ENCODE measurements at places on chromosomes 3 and 15. TPM values are rescaled to one million over a fixed set of nuclear protein-coding genes. Genes with fewer than 3 reads are reported as not detected.

Gene SERPINI1
- 4.1 TPM for total RNA-seq

Gene LSAMP
- total RNA-seq: not detected

DNA sequence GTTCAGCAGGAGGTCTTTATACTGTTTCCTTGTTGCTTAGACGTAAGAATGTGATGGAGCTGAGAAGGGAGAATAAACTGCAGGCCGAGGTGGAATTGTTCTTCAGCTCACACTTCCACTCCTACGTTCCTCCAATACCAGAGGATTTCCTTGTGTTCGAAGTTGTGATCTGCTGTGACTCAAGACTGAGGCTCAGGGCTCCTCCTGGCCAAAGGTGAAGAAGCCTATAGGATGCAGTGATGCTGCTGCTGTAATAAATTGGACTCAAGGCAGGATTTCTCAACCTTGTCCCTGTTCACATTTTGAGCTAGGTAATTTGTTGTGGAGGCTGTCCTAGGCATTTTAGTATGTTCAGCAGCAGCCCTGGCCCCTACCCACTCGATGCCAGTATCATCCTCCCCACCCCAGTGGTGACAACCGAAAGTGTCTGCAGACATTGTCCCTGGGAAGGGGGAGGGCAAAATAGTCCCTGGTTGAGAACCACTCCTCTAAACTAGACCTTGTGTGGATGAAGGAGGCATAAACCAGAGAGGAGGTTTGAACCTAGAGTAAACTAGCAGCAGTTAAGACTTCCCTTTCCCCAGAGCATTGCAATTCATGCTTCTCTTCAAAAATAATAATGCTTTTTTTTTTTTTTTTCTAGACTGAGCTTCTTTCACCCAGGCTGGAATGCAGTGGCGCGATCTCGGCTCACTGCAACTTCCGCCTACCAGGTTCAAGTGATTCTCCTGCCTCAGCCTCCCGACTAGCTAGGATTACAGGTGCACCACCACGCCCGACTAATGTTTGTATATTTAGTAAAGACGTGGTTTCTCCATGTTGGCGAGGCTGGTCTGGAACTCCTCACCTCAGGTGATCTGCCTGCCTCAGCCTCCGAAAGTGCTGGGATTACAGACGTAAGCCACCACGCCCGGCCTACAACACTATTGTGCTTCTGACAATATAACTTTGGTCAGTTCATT lies 11.1 kb downstream of the RAP2B start:
- no peak for DNase-seq

GRCh38 chr3:139236336-139236735 lies 107.5 kb upstream of the MRPS22 start:
- no peak for DNase-seq

DNA sequence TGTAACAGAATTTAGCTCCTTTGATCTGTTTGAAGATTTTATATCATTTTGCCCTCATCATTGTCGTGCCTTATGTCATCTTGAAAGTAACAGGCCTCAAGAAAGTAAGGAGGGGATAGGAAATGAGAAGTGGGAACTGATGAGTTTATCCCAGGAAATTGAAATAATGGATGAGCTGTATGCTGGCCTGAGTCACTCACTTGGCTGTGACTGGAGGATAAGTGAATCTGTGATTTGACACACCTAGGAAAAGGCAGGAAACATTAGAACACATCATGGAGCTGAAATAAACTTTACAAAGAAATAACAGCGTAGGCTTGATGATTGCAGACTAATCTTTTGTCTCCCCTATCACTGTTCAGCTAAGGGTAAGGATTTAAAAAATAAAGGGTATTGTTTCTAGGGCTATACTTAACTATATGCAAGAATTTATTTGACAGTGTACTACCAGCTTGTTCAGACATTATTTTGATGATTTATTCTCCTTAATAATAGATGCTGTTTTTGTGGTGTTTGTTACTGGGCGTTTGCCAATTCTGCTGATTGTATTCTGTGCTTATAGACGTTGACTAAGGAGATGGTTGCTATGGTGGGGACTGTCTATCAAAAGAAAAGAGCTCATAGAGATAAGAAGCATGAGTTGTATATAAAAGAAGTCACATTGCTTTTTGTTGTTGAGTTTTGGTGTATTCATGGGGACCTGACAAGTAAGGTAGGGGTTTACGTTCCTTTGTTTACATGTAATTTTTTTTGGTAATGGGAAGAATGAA lies 105.6 kb upstream of the ROPN1 start:
- no peak for DNase-seq

Gene LRRC34
- 0.65 TPM for total RNA-seq

GRCh38 chr3:37980462-37981347 lies 9.9 kb upstream of the VILL start:
- DNase-seq: no peak

Gene ACKR4
- total RNA-seq: 0.16 TPM

Gene MSL2
- 109 TPM for total RNA-seq

Gene GLDN
- total RNA-seq: not detected

- peak; percentile 10 for DNase-seq
Measured at GRCh38 chr15:60800299-60801072, 321.5 kb upstream of the ICE2 start.

GRCh38 chr15:94414916-94415315 lies 183.6 kb downstream of the MCTP2 start:
- no peak for DNase-seq

DNA sequence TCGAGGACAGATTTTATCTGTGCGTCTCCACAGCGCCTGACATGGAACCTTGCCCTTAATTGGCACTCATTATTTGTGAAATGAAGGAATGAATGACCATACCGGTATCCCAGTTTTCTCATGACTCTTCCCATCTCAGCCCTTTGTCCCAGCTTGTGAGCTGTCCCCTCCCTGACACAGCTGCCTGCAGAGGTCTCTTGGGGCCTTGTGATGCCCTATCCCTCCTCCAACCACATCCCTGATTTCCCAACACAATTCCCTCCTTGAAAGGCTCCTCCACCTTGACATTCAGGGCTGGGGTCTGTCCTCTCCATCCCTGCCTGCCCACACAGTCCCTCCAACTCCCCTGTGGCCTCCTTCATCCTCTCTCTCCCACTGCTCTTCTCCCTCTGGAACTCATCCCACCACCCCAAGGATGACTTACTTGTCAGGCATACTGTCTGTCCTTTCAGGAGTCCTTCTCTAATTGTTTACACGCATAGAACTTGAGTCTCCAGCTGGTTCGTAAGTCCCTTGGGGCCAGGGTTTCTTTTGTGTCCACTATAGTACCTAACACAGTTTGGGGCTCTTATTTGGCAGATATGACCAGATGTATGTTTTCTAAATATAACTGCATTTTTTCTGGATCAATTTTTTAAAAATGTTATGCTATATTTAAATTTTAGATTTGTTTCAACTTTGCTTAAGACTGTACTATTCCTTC lies 35.6 kb upstream of the FILIP1L start:
- no peak for DNase-seq

Gene PRKAR2A
- total RNA-seq: 33.3 TPM

DNA sequence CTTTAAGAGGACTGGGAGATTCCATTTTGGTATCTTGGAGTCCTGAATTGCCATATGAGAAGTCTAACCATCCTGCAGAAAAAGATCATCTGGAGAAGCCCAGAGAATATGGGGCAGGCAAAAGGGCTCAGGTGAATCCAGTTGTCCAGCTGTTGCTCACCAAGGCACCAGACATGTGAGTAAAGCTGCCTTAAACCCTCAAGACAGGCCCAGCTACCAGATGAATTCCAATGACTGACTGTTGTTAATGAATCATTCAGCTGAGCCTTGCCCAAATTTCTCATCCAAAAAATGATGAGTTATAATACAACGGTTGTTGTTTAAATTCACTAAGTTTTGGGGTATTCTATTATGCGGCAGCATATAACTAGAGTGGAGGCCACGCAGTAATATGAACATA lies 22.0 kb upstream of the NANOGP8 start:
- DNase-seq: no peak

- no peak for DNase-seq
Measured at GRCh38 chr15:66673410-66674322, 28.4 kb upstream of the SMAD6 start.
